ENCODE measurements at places on chromosomes 16 and 17.
A peak's percentile ranks its signal among the peaks of the same experiment; 100 is the strongest.

DNA sequence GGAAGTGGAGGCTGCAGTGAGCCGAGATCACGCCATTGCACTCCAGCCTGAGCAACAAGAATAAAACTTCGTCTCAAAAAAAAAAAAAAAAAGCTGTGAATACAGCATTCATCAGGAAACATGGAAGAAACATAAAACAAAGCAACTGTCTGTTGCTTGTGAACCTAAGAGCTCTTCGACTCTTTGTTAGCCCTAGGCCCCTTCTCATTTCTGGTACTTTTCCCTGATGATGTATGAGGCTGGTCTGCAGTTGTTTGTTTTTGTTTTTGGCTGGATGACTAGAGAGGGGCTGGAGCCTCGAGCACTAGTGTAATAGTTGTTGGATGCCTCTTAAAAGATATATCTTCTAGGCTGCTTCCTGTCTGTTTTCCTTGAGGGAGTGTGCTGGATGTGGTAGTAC is 113.5 kb downstream of the MAP2K6 start:
- DNase-seq = no peak

GRCh38 chr17:39166437-39167335 is 725 bp upstream of the ARL5C start:
- DNase-seq = no peak

DNA sequence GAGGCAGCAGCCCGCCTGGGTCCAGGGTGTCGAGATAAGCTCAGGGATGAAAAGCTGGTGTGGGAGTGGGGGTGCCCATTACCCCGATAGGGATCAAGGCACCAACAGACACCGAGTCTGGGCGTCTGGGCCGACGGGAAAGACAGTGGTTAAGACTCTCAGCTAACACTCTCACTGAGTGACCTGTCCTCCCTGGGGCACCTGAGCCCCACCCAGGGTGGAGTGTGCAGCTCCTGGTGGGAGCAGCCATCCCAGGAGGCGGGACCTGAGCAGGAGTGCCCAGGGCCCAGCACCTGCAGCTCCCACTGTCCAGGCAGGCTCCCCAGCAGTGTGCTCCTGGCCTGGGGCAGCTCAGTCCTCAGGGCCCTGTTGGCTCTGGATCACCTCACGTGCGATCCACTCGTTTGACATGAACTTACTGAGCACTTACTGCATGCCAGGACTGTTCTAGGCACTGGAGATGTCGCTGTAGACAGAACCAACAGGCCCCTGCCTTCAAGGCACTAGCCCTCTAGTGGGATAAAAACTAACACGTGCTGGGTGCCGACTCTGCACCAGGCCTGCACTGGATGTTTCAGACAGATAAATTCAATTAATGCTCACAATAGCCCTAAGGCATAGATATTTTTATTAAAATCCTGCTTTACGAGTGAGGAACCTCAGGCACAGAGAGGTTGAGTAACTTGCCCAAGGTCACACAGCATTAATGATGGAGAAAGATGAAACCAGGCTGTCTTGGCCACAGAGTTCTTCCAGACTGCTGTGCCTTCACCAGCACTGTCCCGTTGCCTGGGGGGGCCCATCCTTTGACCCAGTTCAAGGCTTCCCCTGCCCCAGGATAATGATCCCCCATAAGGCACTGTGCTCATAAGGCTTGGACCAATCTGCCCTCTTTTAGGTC is 1.9 kb downstream of the EVPLL start:
- no peak for DNase-seq

DNA sequence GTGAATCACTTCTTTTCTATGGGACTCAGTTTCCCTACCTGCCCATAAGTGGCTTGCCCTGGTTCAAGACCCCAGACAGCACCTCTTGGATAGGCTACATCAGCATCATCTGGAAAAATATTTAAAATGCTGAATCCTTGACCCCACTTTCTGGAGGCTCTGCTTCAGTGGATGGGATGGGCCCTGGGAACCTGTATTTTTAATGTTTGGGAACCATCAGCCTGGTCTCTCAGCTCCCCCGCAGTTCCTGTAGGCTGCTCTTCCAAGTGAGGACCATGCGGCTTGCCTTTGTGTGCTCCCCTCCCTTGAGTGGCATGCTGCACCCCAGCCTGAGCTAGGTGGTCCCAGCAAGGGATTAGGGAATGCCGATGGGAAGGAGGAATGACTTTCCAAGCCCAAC is 68.3 kb upstream of the CRHR1 start:
- DNase-seq = no peak

DNA sequence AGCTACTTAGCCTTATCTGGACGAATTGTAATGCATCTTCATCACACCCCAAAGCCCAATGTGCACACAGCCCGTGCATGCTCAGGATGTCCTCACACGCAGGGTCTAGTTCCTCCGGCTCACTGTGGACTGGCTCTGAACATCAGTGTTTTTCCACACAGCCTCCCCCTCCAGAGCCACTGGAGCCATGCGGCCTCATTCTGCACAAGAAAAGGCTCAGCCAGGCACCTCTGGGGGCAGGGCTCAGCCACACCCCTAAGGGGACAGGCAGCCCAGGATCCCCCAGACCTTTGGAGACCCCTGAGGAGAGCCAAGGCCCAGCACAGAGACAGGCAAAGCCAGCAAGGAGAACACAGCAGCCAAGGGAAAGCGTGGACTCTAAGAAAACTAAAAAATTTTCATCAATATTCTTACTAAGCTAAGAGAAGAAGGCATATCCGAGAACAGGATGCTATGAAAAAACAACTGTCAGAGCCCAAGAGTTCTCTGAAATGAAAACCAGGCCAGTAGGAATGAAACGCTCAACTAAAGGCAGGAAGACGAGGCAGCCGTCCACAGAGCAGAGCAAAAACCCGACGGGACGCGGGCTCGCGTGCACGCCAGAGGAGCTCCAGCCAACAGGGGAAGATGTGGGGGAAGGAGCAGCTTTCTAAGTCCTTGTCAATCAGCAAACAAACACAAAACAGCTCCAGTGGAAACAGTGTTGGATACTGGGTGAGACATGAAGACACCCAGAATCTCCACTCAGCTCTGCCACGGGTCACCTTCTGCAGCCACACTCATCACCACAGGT is 34.5 kb downstream of the MAP1LC3B start:
- no peak for DNase-seq

DNA sequence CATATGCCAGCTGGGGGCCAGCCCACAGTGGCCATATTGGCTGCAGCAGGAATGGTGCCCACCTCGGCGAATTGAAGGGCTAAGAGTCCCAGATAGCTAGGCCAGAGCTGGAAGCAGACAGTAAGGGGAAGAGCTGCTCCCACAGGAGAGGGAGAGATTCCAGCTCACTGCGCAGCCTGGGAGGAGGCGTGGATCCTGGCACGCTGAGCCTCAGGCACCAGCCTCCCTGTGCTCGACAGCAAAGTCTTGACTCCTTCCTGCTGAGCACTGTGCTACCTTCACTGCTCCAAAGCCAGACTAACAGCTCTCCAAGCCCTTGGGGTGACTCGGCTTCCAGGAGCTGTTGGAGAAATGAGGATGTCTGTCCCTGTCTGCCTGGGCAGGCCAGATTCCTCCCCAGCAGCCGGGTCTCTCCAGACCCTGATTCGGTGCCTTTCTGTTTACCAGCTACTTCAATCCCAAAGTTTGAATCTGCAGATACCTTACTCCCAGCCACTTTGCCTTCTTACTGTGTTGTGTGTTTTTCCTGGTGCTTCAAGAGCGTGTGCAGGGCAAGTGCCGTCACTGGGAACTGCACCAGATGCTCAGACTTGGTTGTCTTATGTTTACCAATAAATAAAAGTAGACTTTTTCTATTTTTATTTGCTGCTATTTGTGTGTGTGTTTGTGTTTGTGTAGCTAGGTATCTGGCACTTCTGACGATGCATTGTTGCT is 9.1 kb downstream of the CBX2 start:
- no peak for DNase-seq

DNA sequence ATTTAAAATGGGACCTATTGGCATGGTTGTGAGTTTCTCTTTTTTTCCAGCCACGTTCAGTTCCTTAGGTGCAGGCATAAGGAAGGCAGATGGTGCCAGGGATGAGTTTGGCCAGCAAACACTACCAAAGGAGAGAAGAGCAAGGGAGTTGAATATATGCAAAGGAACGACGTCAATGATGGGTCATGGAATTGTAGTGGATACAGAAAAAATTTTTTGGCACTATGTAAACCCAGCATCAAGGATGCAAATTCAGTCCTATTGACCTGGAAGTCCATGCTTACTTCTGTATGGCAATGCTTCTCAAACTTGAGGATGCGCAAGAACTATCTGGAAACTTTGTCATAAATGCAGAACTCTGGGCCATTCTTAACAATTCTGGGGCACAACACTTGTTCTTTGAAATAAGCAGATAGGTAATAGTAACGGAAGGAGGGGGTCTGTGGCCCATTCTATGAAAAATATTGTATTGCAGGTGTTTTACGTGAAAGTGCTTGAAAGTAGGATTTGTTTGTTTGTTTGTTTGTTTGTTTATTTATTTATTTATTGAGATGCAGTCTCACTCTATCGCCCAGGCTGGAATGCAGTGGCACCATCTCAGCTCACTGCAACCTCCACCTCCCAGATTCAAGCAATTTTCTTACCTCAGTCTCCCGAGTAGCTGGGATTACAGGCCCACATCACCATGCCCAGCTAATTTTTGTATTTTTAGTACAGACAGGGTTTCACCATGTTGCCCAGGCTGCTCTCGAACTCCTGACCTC is 18.0 kb downstream of the APOH start:
- no peak for DNase-seq

DNA sequence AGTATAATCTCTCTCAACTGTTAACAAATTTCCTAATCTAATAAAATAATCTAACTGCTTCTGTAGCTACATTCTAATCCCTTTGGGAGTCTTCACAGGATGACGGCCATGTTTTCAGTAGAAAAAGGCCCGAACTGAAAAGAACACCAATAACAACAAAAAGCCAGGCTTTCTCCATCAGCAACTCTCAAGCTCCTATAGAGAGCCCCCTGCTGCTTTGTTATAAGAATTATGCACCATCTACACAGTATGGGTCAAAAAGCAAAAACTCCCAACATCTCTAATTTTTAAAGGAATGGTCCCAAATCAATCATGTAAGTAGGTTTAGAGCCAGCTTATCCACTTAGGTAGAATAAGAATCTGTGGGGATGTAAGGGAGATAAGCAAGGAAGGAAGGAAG is 163.6 kb upstream of the C17orf78 start:
- no peak for DNase-seq

GRCh38 chr16:72092832-72093447 is 480 bp downstream of the TXNL4B start:
- DNase-seq = no peak

GRCh38 chr17:10149573-10150399 is 48.6 kb downstream of the GAS7 start:
- DNase-seq = no peak

GRCh38 chr17:8267480-8268147 is 18.5 kb downstream of the PFAS start:
- no peak for DNase-seq

DNA sequence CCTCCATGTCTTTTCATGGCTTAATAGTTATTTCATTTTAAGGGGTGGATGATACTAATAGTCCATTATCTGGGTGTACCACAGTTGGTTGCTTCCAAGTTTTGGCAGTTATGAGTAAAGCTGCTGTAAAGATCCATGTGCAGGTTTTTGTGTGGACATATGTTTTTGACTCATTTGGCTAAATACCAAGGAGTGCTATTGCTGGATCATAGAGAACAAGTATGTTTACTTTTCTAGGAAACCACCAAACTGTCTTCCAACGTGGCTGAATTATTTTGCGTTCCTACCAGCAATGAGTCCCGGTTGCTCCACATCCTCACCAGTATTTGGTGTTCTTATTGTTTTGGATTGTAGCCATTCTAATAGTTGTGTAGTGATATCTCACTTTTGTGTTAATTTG is 181.9 kb downstream of the SPECC1 start:
- DNase-seq = no peak

GRCh38 chr16:4152267-4152666 is 36.0 kb upstream of the ADCY9 start:
- DNase-seq = no peak

GRCh38 chr17:42296012-42296411 is 7.7 kb downstream of the STAT5A start:
- DNase-seq = no peak

DNA sequence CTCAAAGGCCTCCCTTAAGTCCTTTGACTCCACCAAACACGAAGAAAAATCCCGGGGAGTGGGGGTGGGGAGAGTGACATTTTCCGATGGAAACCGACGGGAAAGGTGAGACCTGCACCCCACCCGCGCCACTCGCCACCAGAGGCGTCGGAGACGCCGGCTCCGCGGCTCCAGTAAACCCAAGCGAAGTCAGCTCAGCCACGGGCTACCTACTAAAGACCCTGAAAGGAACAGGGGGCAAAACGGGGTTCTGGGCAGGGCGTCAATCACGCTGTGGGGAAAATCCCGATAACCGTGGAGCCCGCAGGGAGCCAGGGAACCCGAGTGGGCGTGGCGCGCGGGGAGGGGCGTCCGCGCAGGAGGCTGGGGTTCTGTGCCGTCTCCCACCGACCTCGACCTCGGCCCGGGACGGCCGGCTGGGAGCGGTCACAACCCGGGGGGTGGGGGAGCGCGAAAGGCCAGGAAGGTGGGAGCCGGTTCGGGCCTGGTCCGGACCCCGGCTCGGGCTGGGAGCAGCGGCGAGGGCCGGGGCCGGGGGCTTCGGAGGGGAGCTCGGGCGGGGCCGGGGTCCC is 565 bp downstream of the WDR45B start:
- peak; percentile 52 for DNase-seq

DNA sequence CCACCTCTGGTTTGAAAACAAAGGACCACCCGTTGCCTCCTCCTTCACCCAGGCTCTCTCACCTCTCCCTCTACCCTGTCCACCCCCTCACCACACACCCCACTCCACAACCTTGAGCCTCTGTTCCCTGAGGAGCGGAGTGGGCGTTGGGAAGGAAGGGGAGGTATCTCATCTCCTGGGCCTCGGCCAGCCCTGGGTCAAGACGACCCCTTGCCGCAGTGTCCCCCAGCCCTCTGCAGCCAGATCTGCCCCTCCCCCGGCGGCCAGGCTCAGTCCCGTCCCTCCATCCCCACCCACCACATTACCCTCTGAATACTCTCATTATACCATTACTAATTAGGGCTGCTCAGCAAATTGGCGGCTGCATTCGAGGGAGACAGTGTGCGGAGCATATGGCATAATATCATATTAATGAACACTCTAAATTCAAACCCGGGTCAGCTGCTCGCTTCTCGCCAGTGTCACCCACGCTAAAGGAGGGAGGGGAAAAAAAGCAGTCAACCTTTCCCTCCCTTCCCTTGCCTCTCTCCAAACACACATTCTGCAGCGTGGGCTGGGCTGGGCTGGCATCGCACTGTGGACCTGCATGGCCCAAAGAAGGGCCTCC is 123.2 kb upstream of the LHX1 start:
- no peak for DNase-seq

DNA sequence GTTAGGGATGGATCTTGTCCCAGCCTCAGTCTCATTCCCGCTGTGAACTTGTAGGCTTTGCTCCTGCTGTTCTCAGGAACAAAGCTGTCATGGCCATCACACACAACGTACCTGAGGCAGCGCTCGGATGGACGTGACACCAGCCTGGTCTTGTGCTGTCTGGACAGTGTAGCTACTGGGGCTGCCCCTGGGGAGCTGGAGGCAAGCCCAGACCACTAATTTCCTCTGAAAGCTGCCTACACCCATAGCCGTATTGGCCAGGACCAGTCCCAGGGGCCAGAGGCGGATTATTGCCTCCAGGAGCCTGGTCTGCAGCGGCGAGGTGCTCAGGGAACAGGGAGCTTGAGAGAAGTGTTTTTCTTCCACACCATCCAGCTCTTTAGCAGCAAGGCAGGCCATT is 11.7 kb downstream of the ZNHIT3 start:
- DNase-seq = no peak

GRCh38 chr17:5264893-5265292 is 17.2 kb upstream of the RABEP1 start:
- no peak for DNase-seq

Measured in stimulated activated CD4-positive, alpha-beta T cell treated with anti-CD3 and anti-CD28 coated beads, Interleukin-4, amount 100 ng/mL, for 4 hours (primary cell).